Cardiac muscle cell (in vitro differentiated cells and primary cell): ENCODE measurements at places on chromosomes 4 and X.

GRCh38 chrX:23749576-23749975 is 6.5 kb upstream of the ACOT9 start:
- H3K36me3 ChIP-seq = no peaks in the 10 kb centered on the region
- H3K4me1 ChIP-seq = no peaks in the 10 kb centered on the region
- DNase-seq = no peak
- no peaks in the 10 kb centered on the region for H3K27me3 ChIP-seq

- H3K36me3 ChIP-seq = peaks cover 33% of the 10 kb centered on the region
- H3K27me3 ChIP-seq = no peaks in the 10 kb centered on the region
- no peak overlapping the region for H3K27ac ChIP-seq
- H3K4me3 ChIP-seq = no peak overlapping the region
- peak; percentile 50 for DNase-seq
Measured at GRCh38 chr4:40121515-40121914, 64.9 kb downstream of the N4BP2 start.

GRCh38 chr4:8301851-8302730 is 32.5 kb downstream of the HTRA3 start:
- no peak overlapping the region for H3K27ac ChIP-seq
- no peak for DNase-seq
- no peaks in the 10 kb centered on the region for H3K27me3 ChIP-seq
- no peaks in the 10 kb centered on the region for H3K36me3 ChIP-seq
- H3K4me3 ChIP-seq = no peak overlapping the region

DNA sequence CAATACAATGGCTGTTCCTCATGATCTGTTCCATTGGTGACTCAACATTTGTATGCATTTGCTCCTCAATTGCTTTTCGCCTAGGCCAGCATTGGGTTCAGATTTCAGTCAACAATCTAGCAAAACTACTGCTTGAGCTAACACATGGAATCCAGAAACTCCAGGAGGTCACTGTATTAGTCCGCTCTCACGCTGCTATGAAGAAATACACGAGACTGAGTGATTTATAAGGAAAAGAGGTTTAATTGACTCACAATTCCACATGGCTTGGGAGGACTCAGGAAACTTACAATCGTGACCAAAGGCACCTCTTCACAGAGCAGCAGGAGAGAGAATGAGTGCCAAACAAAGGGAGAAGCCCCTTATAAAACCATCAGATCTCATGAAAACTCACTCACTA is 67.1 kb downstream of the RXFP1 start:
- no peaks in the 10 kb centered on the region for H3K36me3 ChIP-seq
- no peaks in the 10 kb centered on the region for H3K27me3 ChIP-seq
- no peak overlapping the region for H3K4me3 ChIP-seq
- H3K4me1 ChIP-seq = no peaks in the 10 kb centered on the region
- H3K27ac ChIP-seq = no peak overlapping the region
